ENCODE measurements at places on chromosomes 6 and 20. TPM values are rescaled to one million over a fixed set of nuclear protein-coding genes. Genes with fewer than 3 reads are reported as not detected.

The SYNE1 gene
- 3.2 TPM for total RNA-seq

The SIM1 gene
- not detected for total RNA-seq

The ZNF341 gene
- total RNA-seq: 7.7 TPM

The GPX5 gene
- not detected for total RNA-seq

The NTSR1 gene
- total RNA-seq: 44.1 TPM

The PIM1 gene
- total RNA-seq: 42.1 TPM

The SLC17A9 gene
- total RNA-seq: 0.28 TPM

Data from Panc1 (cell line).